ENCODE measurements at places on chromosomes 13 and 19.
A peak's percentile ranks its signal among the peaks of the same experiment; 100 is the strongest.

- DNase-seq = no peak
Measured at GRCh38 chr13:22936228-22936627, 244.6 kb upstream of the SGCG start.

GRCh38 chr13:109778102-109778542 lies 8.3 kb downstream of the IRS2 start:
- DNase-seq = no peak

DNA sequence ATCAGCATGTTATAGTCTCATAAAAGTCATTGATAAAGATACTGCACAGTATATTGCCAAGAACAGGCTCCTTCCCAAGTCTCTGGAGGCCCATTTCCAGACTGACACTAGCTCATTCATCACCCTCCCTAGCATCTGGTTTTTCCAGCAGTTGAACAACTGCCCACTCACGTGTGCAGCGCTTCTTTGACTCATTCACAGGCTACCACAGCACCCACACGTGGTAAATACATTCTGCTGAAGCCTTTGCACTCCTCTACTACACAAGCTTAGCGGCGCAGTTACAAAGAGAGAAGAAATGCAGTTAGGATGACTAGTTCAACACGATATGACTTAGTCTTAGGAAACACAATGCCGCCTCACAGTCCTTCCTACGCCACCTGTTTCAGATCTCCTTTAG lies 87.7 kb downstream of the DOCK9 start:
- no peak for DNase-seq

GRCh38 chr13:49302817-49303216 lies 55.1 kb downstream of the CDADC1 start:
- DNase-seq = no peak

DNA sequence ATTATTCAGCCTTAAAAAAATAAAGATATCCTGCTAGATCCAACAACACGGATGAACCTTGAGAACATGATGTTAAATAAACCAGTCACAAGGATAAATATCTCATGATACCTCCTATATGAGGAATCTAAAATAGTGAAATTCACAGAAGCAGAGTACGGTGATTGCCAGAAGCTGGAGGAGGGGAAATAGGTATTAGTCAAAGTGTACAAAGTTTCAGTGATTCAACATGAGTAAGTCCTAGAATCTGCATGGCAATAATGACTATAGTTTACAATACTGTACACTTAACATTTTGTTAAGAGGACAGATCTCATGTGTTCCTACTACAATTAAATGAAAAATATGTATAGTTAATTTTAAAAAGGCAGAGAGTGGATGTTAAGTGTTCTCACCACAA lies 206.6 kb upstream of the SLC10A2 start:
- DNase-seq = no peak

GRCh38 chr19:11205939-11206570 lies 8.7 kb upstream of the KANK2 start:
- DNase-seq = no peak

DNA sequence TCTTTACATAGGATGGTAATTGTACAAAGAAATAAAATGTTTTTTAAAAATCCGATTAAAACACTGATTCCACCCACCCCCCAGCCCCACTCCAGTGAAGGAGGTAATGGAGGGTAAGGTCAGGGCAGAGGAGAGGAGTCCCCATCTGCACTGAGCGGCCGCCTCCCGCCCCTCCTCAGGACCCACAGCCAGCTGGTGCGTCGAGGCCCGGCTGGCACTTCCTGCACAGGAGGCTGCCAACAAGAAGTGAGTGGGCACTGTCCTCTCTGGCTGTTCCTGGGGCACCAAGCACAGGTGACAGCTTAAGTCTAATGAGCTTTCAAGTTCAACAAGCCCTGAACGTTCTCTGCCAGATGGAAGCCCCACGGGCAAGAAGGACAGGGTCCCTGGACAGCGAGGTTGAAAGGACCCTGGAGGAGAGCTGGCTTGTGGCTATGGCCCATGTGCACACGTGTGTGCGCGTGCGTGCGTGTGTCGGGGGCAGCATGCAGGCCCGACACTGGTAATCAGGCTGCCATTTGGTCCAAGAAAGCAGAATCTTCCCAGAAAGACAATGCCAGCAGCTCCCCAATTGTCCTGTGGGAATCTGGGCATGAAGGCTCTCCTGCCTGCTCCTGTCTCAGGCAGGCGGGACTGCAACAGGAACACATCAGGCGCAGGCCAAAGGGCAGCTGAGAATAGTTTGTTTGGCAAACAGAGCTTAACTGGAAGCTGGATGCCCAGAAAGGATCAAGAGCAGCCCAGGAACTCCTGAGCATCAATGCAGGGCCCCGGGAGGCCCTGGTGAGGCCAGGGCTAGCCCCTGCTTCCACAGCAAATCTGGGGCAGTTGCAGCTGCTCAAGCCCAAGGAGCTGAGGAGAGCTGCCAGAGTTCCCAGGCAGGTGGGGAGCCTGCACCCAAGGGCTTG lies 15.1 kb upstream of the EPHX3 start:
- no peak for DNase-seq

DNA sequence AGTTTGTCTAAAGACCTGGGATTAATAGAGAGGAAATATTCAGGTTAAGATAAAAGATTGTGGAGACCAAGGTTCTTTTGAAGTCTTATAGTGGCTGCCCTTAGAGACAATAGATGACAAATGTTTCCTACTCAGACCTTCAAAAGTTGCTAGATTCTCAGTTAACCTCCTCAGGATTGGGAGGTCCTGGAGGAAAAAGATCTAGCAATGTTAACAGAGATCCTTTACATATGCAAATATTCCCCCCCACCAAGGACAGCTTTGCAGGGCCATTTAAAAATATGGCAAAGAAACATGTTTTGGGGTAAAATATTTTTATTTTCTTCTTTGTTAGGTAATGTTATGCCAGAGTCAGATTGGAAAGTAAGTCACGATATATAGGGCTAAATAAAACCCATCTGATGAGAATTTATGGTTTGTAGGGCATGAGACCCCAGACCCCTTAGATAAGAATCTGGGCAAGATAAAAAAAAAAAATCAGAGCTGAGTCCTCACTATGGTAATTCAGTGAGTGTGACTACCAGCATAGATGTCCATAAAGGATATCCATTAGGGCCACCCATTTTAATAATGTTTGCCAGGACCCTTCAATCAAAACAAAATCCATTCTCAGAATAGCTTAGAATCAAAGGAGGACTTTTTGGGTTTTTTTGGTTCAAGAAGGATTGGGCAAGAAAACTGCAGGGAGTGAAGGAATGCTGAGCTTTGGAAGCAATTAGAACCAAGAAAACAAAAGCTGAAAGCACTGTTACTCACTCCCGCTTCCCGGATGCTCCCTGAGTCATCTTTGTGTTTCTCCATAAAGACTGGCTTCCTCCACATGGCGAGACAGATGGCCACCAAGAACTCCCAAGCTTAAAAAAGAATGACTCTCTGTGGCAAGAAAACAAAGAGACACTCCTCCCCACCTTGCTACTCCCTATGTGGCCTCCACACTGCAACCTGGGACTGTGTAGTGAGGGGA lies 28.2 kb downstream of the VSTM1 start:
- DNase-seq = no peak

DNA sequence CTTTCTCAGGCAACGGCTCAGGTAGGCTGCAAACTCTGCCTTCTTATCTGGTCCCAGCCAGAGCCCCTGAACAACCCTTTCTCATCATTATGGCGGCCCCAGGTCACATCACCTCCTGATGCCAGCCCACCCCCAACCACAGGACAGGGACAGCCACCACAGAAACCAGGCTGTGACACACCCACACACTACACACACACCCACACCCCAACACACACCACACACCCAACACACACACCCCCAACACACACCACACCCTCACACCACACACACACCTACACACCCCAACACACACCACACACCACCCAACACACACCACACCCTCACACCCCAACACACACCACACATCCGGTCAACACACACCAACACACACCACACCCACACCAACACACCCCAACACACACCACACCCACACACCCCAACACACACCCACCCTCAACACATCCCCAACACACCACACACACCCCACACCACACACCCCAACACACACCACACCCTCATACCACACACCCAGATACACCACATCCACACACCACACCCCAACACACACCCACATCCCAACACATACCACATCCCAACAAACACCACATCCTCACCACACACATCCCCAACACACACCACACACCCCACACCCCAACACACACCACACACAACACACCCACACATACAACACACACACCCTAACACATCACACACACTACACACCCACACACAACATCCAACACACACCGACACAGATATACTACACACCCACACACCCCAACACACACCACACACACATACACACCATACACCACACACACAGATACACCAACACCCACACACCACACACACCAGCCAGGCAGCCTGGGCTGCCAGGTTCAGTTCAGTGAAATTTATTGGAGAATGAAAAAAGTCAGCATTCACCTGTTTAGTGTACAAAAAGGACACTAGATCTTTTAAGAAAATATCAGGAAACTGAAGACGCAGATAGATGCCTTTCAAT lies 4.2 kb upstream of the ISYNA1 start:
- no peak for DNase-seq

- DNase-seq = no peak
Measured at GRCh38 chr19:8308891-8309291, 733 bp upstream of the CD320 start.

GRCh38 chr19:9353011-9353410 lies 9.8 kb upstream of the ZNF177 start:
- no peak for DNase-seq

DNA sequence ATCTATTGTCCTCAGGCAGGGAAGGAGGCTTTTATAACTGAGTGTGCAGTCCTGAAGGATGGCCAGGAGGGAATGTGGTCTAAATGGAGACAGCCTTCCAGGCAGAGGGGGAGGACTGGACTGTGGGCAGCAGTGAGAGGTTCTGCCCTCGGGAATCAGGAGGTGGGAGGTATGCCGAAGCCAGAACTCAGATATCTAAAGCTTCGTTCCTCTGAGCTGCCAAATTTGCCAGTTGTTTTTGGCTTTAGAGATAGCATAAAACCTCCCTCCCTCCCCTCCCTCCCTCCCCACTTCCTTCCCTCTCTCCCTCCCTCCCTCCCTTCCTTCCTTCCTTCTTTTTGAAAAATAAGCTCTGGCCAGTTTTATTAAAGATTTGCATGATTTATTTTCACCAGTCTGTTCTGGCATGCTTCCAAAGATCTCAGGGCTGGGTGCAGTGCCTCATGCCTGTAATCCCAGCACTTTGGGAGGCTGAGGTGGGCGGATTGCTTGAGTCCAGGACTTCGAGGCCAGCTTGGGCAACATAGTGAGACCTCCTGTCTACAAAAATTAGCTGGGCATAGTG lies 2.4 kb downstream of the MEDAG start:
- DNase-seq = peak; percentile 0

DNA sequence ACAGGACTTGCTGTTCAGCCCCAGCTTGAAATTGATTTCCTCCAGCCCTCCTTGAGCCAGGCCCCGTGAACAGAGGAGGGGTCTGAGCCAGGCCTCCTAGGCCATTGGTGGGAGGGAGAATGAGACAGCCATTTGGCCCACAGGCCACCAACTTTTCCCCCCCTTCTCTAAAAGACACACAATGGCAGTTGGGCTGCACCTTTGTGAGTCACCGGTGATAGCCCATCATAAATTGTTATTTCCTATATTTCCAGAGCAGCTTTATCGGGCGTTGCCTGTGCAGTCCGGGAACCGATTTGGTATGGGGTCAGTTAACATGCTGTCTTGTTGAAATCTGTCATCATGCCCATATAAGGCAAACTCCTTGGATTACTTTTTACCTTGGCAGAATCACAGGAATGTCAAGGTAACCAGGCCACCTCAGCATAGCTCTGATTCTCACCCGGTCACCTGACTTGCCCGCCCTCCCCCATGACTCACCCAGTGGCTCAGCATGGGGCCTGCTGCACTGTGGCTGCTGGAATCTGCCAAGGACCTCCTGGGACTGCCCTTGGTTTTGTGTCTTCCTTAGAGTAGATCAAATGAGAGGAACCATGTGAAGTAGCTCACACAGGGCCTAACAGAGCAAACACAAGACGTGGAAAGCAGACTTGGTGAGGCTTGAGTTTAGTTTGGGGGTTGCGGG lies 36.1 kb downstream of the ACTN4 start:
- DNase-seq = no peak

- no peak for DNase-seq
Measured at GRCh38 chr19:27652796-27653195, 1560.2 kb downstream of the UQCRFS1 start.

DNA sequence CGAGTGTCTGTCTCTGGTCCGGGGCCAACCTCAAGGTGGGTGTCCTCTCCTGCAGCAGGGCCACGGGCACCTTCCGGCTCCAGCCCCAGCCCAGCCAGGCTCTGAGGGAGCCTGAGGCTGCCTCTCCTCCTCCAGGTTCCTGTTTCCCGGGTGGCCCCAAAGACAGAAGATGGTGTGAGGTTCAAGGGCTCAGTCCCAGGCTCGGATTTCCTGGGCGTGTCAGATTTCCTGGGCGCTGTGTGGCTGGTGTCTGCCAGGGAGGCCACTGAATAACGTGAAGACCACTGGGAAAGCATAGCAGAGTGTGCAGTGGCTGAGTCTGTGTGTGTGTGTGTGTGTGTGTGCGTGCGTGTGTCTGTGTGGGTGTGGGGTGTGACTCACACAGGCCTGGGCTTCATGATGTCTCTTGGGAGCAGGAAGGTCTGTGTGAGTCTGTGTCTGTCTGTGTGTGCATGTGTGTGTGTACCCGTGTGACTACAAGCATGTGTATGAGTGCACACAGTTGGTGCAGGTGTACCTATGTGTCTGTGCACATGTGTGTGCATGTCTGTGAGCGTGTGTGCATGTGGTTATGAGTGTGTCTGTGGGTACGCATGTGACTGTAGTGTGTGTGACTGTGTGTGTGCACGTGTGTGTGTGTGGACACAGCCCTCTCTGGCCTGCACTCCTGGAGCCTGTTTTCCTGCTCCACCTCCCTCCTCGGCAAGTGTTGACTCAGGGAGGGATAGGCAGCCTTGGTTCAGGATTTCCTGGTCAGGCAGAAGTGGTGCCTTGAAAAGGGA lies 28.3 kb downstream of the CEBPA start:
- DNase-seq = no peak

- DNase-seq = no peak
Measured at GRCh38 chr19:30036154-30037129, 94.4 kb downstream of the URI1 start.

DNA sequence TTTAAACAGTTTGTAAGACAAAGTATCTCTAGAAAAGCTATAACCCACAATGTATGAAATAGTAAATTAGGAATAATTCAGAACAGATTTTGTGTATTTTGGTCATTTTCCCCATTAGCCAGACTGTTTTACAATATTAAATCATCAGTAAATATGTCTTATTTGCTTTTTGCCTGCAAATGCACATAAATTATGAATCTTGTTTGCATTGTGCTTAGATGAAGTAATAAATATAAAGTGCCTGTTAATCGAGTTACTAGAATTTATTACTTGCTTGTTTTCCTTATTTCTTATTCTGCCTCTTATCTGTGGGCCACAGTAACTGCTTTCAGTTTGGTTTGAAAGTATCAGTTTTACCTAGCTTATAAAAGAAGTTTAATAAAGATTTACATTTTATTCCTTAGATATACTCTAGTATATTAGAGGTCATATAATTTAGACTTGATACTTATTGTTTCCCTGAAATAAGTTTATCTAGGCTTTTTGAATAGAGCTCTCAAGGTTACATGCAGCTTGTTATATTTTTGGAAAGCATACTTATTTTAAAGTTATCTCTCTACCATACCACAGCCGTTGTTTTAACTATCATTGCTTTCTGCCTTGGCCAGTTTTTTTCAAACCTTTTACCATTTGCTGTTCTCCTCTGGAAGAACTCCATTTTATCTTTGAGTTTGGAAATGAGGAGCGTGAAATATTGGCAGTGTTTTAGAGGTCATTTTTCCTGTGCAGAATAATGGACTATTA lies 238.0 kb downstream of the NBEA start:
- no peak for DNase-seq

- DNase-seq = no peak
Measured at GRCh38 chr19:32191921-32192320, 153.5 kb upstream of the ZNF507 start.

GRCh38 chr13:112205990-112206389 lies 139.0 kb downstream of the SOX1 start:
- DNase-seq = no peak

Measured in NCI-H1048 (cell line).